ENCODE measurements at places on chromosomes 3 and 15.

GRCh38 chr3:50260942-50261441 lies 8.0 kb upstream of the SEMA3B start:
- DNase-seq = no peak

DNA sequence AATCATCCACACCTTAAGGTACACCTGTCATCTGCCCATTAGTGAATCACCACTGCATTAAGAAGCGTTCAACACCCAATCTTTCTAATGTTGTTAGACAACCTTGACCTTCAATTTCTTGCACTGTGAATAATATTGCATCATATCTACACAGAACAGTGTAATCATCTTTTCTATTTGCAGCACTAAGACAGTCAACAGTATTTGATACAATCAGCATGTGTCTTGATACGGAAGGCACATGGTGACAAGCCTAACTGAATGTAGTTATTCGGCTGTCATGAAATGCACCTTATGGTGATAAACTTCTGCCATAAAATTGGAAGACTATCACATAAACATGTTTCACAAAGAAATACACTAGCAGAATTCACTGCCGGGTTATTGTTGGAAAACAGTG lies 253.9 kb upstream of the THRB start:
- no peak for DNase-seq

DNA sequence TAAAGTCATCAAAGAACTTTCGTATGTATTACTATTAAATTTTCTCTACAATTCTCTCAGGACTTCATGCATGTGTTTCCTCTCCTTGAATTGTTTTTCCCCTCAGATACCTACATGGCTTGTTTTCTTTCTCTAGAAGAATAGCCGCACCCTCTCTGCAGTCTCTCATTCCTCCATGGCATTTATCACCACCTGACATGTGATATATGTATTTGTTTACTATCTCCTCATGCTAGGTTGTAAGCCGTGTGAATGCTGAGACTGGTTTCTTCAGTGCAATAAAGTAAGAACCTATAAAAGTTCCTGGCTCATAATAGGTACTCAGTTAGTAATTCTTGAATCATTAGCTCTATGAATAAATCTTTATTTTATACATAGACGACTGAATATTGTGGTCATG lies 149.2 kb downstream of the CNTN4 start:
- no peak for DNase-seq

DNA sequence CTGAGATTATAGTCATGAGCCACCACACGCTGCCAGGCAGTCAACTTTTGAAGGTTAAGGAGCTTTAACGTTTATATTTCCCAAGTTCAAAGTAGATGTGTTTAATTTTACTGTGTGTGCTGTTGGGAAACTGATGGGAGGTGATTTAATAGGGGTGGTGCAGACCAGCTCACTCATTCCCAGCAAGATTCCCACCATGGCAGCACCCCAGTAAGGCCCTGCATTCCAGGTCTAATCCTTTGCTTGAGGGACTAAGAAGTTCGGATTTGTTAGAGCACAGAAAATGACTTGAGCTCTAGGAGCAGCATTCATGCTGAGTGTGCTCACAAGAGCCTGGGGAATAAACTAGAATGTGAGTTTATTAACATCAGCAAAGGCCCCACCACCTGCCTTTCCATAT lies 25.2 kb downstream of the TSEN2 start:
- DNase-seq = no peak

- no peak for DNase-seq
Observed at GRCh38 chr3:10964537-10965167, 27.9 kb upstream of the SLC6A1 start.

DNA sequence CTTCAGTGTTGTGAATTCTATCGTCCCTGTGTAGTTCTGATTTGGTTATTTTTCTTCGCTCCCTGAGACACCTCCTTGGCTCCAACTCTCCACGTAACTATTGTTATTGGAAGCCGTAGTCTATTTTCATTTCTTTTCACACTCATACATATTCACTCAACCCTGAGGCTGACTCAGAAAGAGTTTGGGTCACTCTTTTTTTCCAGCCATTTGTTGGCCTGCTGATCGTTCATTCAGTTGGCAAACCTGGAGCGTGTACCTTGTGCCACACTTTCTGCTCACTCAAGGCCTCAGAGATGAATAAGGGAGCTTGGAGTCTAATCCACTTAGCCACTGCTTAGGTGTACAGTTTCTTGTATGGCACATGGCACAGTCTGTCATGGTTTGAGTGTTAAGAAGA lies 22.4 kb downstream of the GYG1 start:
- DNase-seq = no peak

DNA sequence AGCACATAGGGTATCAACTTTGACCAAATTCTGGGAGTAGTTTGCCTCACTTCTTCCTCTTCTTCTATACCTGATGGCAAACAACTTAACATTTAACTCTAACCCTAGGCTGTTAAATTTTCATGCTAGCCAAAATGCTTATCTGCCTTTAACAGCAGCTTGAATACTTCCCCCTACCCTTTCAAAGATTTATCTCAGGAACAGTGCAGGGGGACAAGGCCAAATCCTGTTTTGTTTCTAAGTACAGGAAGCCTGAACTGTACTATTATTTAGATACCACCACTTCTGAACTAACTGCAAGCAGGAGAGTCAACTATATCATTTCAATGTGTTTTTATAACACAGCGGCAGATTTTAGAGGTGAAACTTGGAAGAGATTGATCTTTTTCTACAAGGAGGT lies 104.0 kb upstream of the CNTN6 start:
- no peak for DNase-seq

- DNase-seq = no peak
Observed at GRCh38 chr15:101558221-101558941, 68.9 kb upstream of the PCSK6 start.

GRCh38 chr3:104150724-104151123 lies 1216.0 kb upstream of the ALCAM start:
- DNase-seq = no peak

DNA sequence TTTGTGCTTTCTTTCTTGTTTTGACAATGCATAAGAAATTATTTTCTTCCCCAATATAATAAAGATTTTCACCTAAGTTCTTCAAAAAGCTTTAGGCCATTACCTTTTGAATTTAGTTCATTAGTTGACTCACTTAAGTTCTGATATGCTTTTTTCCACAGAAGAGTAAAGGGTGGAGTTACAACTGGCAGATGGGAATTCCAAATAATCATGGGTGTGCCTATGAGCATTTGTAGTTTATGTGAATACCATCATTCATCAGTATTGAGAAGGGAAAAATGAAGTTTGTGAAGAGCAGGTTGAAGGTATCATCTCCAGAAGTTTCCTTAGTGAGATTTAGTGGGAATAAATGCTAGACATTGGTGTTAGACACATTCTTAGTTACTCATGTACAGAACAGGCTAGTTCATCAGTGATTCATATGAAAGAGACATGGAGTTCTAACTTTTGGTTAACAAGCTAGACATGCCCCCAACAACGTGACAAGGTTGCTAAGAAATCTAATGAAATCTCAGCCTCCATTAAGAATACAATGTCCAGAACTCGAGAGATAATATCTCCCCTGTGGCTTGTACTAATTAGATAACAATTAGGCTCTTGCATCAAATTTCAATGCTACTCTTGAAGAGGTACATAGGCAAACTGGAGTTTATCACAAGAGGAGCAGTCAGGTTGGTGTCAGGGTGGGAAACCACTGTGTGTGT lies 16.9 kb upstream of the ALCAM start:
- DNase-seq = no peak

DNA sequence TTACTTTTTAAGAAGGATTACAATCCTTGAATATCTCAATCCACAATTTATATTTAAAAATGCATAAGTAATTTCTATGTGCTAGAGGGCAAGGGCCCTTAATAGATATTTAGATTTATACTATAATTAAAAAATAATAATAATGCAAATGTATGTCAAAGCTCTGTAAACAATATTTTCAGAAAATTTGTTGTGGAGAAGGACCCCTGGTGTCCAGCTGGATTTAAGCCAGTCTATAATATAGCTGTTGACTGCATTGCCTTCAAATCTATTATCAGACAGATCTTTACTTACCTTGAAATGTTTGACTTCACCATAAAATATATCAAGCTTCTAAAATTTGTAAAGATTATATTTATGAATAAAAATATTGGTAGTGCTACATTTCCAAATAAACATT lies 65.6 kb downstream of the ZBTB20 start:
- DNase-seq = no peak

GRCh38 chr15:76809412-76810103 lies 95.6 kb downstream of the SCAPER start:
- DNase-seq = no peak

DNA sequence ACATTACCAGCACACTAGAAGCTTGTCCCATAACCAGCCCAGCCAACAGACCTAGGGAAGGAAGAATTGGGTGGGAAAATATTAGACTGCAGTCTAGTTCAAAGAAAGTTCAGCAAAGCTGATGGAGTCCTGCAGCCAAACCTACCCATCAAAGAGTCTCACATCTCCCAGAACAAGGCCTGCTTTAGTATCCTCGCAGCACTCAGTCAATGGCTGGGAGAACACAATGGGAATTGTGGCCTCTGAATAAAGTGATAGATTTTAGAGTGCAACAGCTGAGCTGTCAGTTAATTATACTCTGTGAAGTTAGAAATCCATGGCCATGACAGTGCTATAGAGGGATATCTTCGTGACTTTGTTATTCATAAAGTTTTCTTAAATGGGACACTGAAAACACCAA lies 207.2 kb upstream of the NAALADL2 start:
- no peak for DNase-seq

DNA sequence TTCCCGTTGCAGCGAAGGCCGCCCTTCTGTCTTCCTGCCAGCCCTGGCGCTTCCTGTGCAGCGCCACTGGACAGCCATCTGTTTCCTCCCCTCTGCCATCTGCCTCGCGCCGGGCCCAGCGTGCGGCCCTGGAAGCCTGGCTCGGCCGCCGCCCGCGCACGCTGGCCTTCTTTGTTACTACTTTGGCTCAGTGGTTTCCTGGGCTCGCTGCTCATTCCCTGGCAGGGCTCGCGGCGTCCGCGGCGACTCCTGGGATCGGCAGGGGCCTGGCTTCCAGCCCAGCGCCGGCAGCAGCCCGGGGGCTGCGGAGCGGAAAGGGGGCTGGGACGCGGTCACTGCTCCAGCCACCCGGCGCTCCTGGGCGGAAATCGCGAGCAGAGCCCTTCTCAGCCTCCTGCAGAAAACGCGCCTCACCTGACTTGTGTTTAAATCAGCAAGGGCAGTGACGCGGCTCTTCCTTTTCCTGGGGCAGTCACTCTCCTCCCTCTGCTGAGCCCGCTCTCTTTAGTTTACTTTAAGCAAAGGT lies 10.0 kb downstream of the CMTM7 start:
- DNase-seq = peak; percentile 56

- no peak for DNase-seq
Observed at GRCh38 chr3:4894891-4895530, 84.2 kb upstream of the BHLHE40 start.

DNA sequence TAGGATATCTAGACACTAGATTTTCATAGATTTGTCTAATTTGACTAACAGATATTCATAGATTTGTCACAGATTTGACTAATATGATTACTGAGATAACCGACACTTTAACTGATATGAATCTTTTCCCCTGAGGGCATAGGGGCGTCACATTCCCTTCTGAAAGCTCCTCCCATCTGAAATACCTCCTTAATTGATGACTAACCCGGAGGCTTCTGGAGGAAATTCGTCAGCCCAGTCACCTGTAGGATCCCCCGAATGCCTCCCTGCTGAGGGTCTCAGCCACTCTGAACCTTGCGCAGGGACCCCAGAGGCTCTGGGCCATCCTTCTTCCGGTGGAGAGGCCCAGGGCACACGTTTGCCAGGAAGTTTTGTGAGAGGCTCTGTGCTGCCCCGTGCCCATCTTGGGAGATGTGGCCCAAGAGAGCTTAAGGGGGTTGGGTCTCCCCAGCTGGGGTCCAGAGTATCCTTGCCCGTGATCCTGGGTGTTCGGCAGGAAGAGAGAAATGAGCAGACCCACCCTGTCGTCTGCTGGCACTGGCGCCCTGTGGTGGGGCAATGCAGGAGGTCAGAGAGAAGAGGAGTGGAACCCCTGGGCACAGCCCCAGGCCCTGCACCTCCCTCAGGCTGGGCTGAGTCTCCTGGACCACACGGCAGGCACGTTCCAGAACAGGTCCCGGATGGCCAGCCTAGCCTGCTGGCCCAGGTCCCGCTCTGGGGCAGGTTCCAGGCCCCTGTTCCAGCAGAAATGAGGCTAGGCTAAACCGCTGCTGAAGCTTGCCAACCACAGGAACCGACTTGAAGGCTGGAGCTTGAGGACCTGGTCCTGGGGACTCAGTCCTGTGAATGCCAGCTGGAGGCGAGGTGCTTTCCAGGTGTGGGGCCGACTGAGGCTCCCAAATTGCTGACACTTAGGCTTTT lies 1.7 kb downstream of the PLA2G4D start:
- no peak for DNase-seq

DNA sequence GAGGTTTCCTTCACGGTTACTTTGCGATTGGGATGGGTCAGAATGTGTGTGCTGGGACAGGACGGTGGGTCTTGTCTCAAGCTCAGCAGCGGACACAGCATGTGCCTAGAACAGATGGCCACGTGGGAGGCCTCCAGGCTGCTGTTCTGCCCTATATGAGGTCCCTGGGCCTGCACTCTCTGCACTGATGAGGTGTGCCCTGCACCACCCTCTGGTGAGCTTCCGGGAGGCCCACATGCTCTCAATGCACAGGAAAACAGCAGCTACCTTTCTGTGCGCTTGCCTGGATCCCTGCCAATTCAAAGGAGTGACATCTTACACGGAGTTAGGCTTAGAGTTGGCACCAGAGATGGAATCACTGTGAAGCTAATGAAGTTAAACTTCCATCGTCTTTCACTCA lies 59.8 kb downstream of the BOC start:
- DNase-seq = peak; percentile 22

- no peak for DNase-seq
Observed at GRCh38 chr15:82880704-82881103, 71.3 kb downstream of the WHAMM start.

DNA sequence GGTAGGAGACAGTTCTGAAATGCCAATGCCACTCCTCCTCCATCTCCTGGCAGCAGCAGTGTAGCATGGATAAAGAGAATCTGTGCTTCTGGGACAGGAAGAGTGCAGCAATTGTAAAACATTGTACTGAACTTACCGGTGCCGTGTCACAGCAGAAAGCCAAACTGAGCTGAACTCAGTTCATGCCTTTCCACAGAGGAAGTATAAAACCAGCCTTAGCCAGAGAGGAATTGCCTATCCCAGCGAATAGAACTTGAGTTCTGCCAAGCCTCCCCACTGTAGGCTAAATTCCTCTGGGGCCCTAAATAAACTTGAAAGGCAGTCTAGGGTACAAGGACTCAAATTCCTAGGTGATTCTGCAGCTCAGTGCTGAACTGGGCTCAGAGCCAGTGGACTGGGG lies 148.8 kb downstream of the SLC9A9 start:
- DNase-seq = no peak

- DNase-seq = no peak
Observed at GRCh38 chr3:58668247-58668646, 1.7 kb upstream of the FAM3D start.

- no peak for DNase-seq
Observed at GRCh38 chr15:89332446-89332845, 2.2 kb downstream of the POLG start.

All from SHP77 treated with DMSO at 0.1 percent for 48 hours (cell line).